ENCODE measurements at places on chromosomes 7 and 10.

- DNase-seq = no peak
Measured at GRCh38 chr10:25815236-25815635, 118.8 kb upstream of the MYO3A start.

GRCh38 chr7:17516771-17517170 lies 218.3 kb downstream of the AHR start:
- DNase-seq = no peak

DNA sequence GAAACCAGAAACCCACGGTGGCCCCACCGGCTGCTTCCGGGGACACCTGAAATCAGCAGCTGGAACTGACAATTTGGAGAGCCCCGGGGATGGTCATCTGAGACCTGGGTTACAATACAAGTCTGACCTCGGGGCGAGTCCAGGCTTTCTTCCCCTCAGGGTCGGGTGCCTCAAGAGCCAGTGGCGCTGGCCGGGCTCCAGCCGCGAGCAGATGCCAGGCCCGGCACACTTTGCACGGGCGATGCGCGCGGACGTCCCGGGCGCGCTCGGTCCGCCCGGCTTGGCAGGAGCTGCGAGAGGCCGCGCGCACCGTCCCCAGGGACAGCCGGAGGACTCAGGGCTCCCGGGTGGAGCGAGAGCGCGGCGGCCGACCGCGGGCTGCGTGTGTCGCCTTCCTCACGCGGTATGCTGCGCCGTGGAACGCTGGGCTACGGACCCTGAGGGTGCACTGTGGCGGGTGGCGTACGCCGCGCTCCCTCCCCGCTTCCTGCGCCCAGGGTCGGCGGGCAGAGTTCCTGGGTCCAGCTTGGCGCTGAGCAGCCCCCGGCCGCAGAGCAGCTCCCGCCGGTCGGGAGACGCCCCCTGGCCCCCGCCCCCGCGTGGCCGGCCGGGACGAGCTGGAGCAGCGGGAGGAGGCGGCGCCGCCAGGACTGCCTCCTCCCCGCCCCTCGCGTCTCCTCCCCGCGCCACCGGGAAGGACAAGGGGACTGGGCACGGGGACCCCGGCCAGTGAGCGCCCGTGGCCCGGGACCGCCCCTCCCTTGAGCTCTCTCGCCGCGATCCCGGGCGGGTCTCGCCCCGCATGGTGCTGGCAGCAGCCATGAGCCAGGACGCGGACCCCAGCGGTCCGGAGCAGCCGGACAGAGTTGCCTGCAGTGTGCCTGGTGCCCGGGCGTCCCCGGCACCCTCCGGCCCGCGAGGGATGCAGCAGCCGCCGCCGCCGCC lies at the start of gene RBM20:
RBM20 (plus strand) TSS at position 684 of the 945 bp plus-strand sequence; CDS start at position 803, 119 bp downstream.
- peak; percentile 11 for DNase-seq

- no peak for DNase-seq
Measured at GRCh38 chr7:12623885-12624498, 53.5 kb downstream of the SCIN start.

DNA sequence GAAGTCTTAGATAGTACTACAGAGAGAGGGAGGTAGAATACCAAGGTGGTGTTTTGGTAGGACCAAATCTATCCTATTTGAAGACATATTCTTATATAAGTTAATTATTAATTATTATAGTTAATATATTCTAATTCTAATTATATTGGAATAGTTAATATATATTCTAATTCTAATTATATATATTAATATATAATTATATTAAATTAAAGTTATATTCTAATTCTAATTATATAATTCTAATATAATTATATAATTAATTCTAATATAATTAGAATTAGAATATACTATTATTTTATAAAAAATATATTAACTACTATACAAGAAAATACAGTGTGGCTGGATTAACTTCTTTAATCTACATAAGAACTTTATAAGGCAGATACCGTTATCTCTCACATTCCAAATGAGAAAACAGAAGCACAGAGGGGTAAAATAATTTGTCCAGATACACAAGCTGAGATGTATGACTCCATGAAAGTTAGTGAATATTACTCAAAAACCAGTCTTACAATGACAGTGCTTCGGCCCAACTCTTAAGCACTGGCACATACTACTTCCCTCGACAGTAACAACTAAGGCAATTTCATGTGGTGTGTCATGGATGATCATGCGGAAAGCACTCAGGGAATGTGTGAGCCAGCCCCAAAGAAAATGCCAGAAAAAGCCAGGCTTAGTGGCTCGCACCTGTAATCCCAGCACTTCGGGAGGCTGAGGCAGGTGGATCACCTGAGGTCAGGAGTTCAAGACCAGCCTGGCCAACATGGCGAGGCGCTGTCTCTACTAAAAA lies 42.6 kb downstream of the TYW1B start:
- no peak for DNase-seq

- DNase-seq = no peak
Measured at GRCh38 chr10:34584164-34584563, 230.9 kb downstream of the PARD3 start.

DNA sequence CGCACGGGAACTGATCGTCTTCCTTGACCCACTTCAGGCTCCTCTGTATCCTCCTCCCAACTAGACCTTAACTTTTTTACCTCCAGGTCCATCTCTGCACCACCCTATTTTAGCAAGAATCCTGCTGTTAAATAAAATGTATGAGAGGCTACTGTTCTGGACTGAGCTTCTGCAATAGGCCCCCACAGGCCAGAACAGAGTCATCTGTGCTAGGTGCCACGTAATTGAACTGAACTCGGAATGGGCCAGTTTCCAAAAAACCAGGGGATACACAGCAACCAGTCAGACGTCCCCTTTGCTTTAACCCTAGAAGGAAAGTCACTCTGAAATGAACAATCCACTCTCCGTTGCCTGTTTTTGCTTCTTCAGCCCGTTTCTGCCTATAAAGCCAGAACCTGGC lies 71.3 kb downstream of the CHST15 start:
- DNase-seq = no peak

DNA sequence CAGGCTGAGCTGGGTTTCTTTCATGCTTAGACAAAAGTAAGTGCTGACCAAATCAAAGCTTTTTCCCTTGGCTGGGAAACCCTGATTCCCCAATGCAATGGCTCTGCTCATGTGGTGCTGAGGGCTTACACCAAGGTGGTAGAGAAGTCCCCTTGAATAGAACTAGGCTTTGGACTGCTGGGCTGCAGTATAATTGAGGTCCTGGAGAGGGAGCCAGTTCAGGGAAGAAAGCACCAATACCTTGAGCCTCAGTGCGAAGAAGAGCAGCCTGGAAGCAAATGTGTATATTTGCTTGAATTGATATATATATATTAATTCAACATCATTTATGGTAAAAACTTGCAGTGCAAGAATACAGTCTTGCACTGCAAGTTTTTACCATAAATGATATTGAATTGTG lies 391.1 kb downstream of the RPS24 start:
- DNase-seq = no peak

DNA sequence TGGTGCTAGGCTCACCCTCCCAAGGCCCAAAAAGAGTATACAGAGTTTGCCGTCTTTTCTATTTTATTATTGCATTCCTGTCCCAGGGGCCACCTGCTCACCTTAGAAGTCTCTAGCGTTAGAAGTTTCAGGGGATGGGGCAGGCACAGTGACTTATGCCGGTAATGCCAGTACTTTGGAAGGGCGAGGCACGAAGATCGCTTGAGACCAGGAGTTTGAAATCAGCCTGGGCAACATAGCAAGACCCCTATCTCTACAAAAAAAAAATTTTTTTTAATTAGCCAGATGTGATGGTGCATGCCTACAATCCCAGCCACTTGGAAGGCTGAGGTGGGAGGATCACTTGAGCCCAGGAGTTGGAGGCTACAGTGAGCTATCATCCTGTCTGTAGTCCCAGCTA lies 30.3 kb upstream of the HSPB1 start:
- no peak for DNase-seq

- DNase-seq = no peak
Measured at GRCh38 chr7:131726031-131726430, 169.6 kb upstream of the PODXL start.

GRCh38 chr7:127251036-127251464 lies 1.7 kb downstream of the GRM8 start:
- DNase-seq = no peak

DNA sequence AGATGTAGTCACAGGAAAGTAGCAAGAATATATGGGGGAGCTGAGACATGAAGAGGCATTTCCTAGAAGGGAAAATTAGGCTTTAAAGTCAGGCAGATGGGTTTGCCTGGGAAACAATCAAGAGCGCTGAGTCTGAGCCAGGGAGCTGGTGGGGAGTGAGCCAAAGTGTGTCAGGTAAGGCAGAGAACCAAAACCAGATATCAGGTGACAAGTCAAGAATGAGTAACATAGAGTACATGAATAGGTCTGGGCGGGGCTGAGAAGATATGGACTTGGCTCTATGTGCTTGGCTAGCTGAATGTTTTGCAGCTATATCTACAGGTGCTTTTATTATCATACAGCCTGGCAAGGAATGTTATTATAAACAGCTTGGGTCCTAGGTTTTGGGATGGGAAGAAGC lies 49.3 kb downstream of the GPR141 start:
- no peak for DNase-seq
